ENCODE measurements at places on chromosomes 3 and 15.
A peak's percentile ranks its signal among the peaks of the same experiment; 100 is the strongest.

- no peak for DNase-seq
Observed at GRCh38 chr3:11727207-11727606, 83.5 kb upstream of the VGLL4 start.

DNA sequence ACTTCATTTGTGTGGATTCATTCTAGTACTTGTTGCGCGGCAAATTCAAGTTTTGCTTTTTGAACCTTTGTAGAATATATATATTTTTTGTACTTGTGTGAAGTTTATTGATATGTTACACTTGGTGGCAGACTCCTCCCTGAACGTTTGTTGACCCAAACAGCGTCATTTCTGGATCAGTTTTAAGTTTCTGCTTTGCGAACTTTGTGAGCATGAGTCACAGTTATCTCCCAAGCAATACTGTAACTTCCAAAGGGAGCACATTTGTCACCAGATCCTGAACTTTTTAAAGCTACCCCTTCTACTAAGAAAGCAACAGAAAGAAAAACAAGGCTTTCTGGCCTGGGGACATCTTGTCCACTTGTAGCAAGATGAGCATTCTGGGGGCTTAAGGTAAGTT, 74.8 kb upstream of the CACNA2D3 start:
- no peak for DNase-seq

DNA sequence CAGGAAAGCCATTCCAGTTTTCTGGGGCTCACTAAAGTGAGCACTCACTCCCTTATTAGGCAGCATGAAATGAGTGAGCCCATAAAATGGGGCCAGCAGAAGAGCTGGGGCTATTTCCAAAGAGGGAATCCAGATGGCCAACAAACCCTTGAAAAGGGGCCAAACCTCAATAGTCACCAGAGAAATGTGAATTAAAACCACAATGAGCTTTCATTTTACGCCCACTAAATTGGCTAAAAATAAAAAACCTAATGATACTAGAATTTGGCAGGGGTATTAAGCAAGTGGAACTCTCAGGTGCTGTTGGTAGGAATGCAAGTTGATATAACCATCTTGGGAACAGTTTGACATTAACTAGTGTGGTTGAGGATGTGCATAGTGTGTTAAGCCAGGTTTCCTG, 42.1 kb upstream of the RAF1 start:
- DNase-seq: no peak

DNA sequence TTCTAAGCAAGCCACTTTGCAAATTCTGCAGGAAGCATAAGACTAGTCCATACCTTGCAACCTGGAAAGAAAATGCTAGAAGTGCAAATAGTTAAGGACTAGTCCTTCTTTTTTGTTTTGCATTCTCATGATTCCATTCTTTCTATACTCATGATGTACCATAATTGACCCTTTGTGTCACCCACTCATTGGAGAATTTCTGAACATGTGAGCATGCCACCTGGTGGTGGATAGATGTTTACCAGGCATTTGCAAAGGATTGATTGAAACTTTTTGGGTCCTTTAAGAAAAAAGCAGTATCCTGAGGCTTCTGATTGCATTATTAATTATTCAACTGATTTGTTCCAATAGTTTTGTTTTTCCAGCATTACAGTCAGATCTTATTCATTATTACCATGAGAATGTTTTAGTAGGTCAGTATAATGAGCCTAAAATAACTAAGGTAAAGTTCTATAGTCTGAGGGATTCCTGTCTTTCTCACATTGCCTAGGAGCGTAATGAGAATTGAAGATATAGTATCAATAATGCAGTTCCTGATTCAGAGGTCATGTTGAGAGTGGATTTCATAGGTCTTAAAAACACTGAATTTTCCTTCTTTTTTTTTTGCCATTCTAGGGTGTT, 20.2 kb upstream of the DIPK2A start:
- DNase-seq: no peak

DNA sequence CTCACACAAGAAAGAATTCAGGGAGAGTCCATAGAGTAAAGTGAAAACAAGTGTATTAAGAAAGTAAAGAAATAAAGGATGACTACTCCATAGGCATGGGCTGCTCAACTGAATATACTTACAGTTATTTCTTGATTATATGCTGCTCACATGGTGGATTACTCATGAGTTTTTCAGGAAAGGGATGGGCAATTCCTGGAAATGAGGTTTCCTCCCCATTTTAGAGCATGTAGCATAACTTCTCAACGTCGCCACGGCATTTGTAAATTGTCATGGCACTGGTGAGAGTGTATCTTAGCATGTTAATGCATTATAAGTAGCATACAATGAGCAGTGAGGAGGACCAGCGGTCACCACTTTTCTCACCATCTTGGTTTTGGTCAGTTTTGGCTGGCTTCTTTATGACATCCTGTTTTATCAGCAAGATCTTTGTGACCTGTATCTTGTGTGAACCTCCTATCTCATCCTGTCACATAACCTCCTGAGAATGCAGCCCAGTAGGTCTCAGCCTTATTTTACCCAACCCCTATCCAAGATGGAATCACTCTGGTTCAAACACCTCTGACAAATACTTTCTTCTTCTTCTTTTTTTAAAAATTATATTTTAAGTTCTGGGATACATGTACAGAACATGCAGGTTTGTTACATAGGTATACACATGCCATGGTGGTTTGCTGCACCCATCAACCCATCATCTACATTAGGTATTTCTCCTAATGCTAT, 849.7 kb downstream of the TBL1XR1 start:
- no peak for DNase-seq

DNA sequence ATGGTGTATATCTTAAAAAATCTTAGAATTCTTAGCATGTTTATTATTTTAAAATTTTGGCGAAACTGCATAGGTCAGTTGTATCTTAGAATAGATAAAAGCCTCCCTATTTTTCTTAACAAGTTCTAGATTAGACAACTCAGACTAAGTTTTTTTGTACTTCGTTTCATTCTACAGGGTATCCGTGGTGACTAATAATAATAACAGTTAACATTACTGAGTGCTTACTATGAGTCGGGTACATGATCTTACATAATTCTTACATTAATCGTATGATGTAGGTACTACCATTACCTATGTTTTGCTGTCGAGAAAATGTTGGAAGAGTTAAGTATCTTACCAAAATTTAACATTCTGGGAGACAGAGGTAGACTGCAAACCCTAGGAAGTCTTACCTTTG, 60.7 kb downstream of the UBE2E2 start:
- no peak for DNase-seq

DNA sequence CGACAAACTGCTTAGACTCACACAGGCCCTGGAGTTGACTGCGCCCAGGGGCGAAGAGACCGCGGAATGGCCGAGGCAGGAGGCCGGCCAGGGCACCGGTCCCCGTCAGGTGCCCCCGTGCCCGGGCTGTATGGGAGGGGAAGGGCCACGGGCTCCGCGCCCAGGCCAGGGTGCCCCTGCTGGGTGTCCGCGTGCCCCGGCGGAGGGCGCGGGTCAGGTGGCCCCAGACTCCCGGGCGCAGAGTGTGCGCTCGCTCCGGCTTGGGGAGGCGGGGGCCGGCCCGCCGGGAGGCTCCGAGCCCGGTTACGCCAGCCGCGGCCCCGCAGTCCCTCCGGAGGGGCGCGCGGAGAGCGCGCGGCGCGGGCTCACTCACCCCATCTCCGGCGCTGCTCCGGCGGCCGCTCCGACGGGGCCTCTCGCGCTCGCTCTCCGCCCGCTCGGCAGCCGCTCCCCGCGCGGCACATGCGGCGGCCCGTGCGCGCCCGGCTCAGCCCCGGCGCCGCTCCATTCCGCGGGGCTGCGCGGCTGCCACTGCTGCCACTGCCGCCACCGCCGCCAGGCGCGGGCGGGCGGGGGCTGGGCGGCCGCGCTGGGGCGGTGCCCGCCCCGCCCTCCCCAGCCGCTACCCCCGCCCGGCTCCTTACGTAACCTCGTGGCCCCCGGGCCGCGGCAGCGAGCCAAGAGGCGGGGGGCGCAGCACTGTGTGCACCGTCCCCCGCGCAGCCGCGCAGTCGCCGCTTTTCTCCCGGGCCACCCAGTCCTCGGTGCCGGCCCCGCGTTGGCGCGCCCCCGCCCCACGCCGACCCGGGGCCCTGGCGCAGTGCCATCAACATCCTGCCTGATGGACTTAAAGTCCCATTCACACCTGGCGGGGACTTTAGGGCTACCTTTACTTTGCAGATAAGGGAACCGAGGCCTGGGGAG, at the start of gene HOMER2:
Gene HOMER2 (minus strand): TSS at position 563 of the 924 bp plus-strand sequence. CDS start 185 bp downstream, at position 378.
- peak; percentile 15 for DNase-seq

DNA sequence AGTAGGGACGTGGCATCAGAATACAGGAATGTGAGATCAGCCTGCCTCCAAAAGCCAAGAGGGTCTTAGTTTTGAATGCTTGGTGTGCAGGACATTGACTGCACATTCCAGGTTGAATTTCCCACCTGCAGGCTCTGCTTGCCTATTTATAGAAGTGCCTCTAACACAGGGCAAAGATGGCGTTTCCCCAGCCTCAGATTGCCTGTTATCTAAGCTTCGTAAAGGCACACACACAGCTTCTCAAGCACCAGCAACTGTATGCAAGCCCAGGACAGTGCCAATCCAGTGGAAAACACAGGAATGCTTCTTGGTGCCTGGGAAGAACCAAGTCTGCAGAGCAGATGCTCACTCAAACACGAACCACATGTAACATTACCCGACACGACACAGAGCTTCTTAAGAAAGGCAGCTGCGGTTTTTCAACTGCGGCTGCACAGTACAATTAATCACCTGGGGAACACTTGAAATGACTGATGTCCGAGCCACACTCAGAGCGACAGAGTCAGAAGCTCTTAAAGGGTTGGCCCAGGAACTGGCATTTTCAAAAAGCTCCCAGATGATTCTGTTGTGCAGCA, 90.0 kb upstream of the ANKRD34C start:
- no peak for DNase-seq

GRCh38 chr3:186516646-186517045, 27.5 kb downstream of the CRYGS start:
- DNase-seq: no peak

DNA sequence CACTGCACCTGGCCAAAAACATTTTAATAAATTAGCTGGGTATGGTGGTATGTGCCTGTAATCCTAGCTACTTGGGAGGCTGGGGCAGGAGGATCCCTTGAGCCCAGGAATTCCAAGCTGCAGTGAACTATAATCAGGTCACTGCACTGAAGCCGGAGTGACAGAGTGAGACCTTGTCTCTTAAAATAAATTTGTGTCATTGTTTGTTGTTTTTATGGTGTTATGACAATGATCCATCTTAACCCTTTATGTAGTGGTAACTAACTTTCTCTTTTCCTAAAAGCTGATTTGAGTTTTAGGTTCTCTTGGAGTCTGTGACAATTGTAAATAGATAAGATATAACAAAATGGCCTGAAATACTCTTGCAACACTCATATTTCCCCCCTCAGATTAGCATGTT, 20.7 kb downstream of the FLNB start:
- DNase-seq: no peak

GRCh38 chr3:121529308-121529707, 16.5 kb downstream of the POLQ start:
- DNase-seq: no peak

GRCh38 chr3:111691293-111691909, 96.3 kb upstream of the ZBED2 start:
- DNase-seq: no peak

DNA sequence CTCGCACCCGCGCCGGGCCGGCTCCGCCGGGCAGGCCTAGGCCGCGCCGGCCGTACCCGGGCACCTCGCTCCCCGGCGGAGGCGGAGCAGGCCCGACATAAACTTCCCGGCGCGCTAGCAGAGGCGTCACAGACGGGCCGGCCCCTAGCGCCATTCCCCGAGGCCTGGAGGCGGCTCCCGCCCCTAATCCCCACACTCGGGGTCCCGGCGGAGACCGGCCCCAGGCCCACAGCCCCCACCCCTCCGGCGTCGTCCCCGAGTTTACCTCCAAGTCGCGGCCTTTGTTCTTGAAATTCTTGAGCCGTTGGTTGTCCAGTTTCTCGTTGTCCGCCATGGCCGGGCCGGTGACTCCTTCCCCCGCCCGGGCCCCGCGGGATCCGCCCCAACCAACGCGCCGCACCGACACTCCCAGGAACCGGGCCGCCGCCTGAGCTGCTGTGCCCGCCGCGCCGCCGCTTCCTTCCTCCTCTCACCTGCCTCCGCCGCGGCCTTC, 376 bp downstream of the KPNA4 start:
- DNase-seq: peak; percentile 76

- no peak for DNase-seq
Observed at GRCh38 chr15:34732430-34732829, 22.4 kb downstream of the GJD2 start.

GRCh38 chr3:119408243-119408950, 55.0 kb downstream of the TMEM39A start:
- DNase-seq: no peak

GRCh38 chr3:123282461-123282860, 80.7 kb downstream of the SEC22A start:
- DNase-seq: no peak

- DNase-seq: peak; percentile 42
Observed at GRCh38 chr15:46682969-46683791, 1034.1 kb upstream of the SEMA6D start.

- DNase-seq: no peak
Observed at GRCh38 chr3:64358853-64359252, 133.6 kb upstream of the PRICKLE2 start.

GRCh38 chr3:25831578-25831977, 41.7 kb downstream of the OXSM start:
- DNase-seq: no peak
